ENCODE measurements at places on chromosomes 12 and 14.

DNA sequence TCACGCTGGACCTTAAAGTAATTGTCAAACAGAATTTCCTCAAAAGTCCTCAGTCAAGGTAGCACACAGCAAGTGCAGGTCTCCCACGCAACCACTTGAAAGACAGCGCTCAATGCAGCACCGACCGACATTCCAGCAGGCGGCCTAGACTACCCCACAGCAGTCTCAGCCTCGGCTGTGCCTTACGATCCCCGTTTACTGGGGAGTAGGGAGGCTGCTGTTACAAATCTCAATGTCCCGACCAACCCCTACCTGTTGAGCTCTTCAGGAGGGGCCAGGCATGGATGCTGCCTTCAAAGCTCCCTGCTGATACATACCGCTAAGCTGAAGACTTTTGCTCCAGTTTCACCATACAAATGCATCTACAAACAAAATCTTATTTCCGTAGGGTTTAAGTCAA is 21.8 kb downstream of the VPS37B start:
- DNase-seq, result no peak

DNA sequence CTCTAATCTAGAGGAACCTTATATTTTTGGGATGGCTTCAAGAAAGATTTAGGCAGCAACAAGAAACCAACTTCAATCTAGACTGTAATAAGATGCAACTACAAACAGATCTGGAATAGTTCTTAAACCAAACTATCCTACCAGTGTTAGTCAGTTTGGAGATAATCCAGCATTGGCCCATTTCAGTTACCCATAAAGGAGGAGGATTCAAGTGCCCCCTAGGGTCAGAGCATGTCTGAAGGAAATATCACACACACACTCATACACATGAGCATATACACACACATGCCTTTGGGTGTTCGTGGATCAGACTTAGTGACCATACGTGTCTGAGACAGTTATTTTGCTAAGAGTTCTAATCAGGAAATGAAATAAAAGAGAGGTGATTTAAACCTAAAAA is 261.2 kb downstream of the ADAMTS20 start:
- no peak for DNase-seq

DNA sequence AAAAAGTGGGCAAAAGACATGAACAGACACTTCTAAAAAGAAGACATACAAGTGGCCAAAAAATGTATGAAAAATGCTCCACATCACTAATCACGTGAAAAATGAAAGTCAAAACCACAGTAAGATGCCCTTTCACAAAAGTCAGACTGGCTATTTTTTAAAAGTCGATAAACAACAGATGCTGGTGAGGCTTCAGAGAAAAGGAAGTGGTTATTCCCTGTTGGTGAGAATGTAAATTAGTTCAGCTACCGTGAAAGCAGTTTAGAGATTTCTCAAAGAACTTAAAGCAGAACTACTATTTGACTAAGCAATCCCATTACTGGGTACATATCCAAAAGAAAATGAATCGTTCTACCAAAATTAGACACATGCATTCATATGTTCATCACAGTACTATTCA is 237.0 kb downstream of the KIF21A start:
- DNase-seq, result no peak

- peak; percentile 72 for DNase-seq
Measured at GRCh38 chr12:101670007-101670671, 27.3 kb upstream of the CHPT1 start.

- no peak for DNase-seq
Measured at GRCh38 chr14:40656311-40656710, 950.4 kb upstream of the LRFN5 start.

DNA sequence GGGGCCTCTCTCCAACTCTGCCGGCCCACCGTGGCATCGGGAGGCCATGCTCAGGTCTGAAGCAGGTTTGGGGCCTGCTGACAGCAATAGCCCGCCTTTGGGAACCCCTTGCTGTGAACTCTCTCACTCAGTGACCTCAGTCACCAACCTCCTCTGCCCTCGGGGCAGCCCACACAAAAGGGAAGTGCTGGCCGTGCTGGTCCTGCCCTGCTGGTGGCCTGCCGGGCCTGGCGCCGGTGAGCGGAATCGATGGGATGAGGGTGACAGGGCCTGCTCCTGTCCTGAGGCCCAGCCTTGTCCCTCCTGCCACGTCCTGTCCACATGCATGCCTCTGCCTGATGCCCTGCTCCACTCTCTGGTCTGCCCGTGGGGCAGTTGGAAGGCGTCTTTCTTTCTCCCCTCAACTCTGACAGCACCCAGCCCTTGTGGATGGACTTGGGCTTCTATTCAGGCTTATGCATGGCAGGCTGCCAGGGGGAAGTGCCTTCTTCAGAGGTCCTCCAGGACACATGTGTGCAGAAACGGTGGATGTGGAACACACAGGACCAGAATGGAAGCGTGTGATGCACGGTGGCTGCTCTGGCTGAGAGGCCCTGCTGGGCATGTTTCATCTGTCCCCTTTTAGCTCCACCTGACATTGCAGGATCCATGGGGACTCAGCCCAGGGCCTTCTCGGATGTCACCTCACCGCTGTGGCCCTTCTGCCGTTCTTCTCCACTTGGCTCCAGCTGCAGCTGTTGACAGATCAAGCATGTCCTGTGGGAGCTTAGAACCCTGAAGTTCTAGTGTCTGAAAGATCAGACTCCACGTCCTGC is 31.9 kb downstream of the IL31 start:
- no peak for DNase-seq

- DNase-seq, result no peak
Measured at GRCh38 chr14:22487401-22487800, 101.6 kb downstream of the DAD1 start.

DNA sequence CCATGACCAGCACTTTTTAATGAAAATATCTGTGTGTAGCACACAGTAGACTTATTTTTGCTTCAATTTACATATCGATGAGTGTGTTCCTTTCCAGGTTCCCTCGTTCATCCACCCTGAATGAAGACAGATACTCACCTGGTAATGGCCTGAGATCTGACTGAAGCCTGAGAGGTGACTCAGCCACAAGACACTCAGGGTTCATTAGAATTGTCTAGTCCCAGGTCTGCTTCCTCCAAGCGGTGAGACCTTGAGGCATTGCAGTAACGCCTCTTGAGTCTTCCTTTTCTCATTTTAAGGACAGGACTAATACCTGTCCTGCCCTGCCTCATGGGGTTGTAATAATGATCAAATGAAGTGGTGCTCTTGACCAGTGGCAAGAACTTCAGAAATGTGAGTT is 11.5 kb upstream of the KCNK13 start:
- DNase-seq, result no peak

- DNase-seq, result peak; percentile 88
Measured at GRCh38 chr12:92208613-92209121, 63.0 kb upstream of the BTG1 start.

DNA sequence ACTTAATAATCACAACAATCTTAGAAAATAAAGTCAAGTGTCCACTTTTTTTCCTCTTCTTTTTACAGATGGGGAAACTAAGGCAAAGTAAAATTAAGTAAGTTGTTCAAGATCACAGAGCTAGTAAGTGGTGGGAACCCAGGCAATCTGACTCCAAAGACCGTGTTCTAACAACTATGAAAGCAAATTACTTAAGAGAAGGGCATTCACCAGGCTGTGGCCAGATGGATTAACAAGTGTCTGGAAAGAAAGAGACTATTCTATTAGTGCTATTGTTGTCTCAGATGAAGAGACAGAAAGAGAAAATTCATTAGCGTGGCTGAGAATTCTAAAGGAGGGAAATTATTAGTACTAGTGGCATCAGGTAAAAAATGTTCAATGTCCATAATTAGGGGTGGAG is 48.5 kb downstream of the FGD6 start:
- DNase-seq, result no peak

DNA sequence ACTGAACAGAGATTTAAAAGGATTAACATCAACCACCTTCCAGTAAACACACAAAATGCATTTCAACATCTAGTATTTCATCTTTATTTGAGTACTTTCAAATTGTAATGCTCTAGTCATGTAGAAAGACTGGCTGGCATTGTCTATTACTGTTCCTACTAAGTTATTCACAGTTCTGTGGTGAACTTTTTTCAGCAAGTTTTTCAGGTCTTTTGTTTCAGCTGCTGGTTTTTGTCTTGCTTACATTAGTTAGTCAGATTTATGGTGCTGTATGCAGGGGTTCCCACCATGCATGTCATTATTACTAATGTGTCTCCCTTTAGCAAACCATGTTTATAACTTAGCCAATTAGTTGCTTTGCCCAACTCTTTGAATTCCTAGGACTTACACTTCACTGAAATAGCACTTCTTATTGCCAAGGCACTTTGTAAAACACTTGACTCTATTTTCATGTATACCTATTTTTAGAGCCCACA is 253.4 kb upstream of the KITLG start:
- no peak for DNase-seq

GRCh38 chr14:75278422-75279152 is at the start of gene FOS:
Gene FOS (plus strand): TSS chr14:75278828. CDS start chr14:75278983, 155 bp downstream.
- DNase-seq, result peak; percentile 95

DNA sequence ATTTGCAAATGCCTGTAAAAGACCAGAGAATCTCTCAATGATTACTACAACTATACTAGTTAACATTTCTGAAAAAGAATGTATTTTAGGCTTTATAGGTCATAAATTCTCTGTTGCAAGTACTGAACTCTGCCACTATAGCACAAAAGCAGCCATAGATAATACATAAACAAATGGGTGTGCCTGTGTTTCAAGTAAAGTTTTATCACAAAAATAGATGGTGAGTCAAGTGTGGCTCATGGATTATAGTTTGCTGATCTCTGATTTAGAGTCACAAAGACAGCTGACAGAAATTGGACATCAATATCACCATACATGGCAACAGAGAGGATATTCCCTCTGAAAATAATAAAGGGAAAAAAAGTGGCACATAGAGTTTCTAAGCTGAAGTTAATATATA is 68.1 kb downstream of the FSCB start:
- DNase-seq, result no peak

DNA sequence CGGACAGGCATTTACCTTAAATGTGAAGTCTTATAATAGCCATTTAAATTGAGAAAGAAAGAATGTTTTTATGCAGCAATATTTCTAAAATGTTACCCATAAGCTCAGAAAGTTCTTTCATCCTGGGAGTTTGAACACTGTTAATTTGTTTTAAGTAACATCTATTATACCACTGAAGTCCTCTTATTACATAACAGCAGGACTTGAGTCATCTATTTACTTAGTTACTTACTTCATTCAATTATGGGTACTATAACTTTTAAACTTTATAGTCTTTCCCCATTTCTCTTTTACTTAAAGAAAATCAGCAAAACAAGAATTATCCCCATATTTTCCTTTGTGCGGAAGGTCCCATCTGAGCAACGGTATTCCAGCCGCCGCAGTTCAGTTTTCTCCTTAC is 473.1 kb downstream of the ETNK1 start:
- no peak for DNase-seq

- no peak for DNase-seq
Measured at GRCh38 chr12:45928309-45928708, 62.1 kb downstream of the SCAF11 start.

GRCh38 chr14:69464379-69464778 is 20.1 kb upstream of the PLEKHD1 start:
- no peak for DNase-seq

DNA sequence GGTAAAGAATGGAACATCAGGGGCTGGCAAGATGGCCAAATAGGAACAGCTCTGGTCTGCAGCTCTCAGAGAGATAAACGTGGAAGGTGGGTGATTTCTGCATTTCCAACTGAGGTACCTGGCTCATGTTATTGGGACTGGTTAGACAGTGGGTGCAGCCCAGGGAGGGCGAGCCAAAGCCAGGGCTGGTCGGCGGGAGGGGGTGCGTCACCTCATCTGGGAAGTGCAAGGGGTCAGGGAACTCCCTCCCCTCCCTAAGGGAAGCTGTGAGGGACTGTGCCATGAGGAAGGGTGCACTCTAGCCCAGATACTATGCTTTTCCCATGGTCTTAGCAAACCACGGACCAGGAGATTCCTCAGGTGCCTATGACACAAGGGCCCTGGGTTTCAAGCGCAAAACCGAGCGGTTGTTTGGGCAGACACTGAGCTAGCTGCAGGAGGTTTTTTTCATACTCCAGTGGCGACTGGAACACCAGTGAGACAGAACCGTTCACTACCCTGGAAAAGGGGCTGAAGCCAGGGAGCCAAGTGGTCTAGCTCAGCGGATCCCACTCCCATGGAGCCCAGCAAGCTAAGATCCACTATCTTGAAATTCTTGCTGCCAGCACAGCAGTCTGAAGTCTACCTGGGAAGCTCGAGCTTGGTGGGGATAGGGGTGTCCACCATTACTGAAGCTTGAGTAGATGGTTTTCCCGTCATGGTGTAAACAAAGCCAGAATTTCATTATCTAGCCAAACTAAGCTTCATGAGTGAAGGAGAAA is 317.6 kb downstream of the NELL2 start:
- DNase-seq, result no peak

- no peak for DNase-seq
Measured at GRCh38 chr14:101492716-101493115, 68.6 kb upstream of the DIO3 start.

DNA sequence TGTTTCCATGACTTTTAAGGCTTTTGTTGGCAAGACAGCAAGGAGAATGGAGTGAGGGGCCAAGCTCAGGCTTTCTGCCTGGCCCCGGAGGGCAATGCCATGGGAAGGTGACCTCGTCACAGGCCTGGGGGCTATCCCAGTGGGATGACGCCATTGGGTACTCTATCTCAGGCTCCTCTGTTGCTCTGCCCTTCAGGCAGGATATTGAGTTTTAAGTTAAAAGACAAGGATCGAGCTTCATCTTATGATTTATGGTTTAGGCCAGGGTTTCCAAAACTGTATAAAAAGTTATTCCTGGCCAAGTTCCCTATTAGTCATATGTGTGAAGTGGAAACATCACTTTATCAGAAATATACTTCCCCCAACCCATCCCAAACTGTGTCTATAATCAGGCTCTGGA is 127.7 kb downstream of the ZFP36L1 start:
- DNase-seq, result no peak

- peak; percentile 36 for DNase-seq
Measured at GRCh38 chr14:68372368-68372767, 420.5 kb downstream of the ZFP36L1 start.

GRCh38 chr12:53955776-53956250 is 1.1 kb downstream of the HOXC12 start:
- DNase-seq, result no peak

GRCh38 chr12:24195063-24195462 is 245.6 kb upstream of the SOX5 start:
- no peak for DNase-seq

DNA sequence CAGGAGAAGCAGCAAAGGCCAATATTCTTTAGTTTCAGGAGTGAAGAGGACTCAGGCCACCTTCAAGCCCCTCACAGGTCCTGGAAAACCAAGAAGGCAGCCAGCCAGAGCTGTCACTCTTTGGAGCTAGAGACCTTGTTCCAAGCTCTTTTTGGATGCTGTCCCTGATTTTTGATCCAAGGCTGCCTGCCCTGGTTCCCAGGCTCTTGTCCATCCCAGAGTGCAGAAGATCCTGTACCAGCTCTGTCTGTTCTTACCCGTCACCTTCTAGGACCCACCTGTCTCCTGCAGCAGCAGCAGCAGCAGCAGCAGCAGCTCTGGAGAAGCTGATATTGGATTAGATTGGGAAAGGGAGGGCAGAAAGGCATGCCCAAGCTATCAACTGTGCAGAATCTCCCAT is 157.1 kb upstream of the NEDD1 start:
- no peak for DNase-seq

- no peak for DNase-seq
Measured at GRCh38 chr14:66010695-66011094, 475.5 kb upstream of the CCDC196 start.
